ENCODE measurements at places on chromosomes 3 and 15.
A peak's percentile ranks its signal among the peaks of the same experiment; 100 is the strongest.

- no peak for DNase-seq
These were observed 603.9 kb upstream of the KCNMB2 start for GRCh38 chr3:177932346-177932745.

DNA sequence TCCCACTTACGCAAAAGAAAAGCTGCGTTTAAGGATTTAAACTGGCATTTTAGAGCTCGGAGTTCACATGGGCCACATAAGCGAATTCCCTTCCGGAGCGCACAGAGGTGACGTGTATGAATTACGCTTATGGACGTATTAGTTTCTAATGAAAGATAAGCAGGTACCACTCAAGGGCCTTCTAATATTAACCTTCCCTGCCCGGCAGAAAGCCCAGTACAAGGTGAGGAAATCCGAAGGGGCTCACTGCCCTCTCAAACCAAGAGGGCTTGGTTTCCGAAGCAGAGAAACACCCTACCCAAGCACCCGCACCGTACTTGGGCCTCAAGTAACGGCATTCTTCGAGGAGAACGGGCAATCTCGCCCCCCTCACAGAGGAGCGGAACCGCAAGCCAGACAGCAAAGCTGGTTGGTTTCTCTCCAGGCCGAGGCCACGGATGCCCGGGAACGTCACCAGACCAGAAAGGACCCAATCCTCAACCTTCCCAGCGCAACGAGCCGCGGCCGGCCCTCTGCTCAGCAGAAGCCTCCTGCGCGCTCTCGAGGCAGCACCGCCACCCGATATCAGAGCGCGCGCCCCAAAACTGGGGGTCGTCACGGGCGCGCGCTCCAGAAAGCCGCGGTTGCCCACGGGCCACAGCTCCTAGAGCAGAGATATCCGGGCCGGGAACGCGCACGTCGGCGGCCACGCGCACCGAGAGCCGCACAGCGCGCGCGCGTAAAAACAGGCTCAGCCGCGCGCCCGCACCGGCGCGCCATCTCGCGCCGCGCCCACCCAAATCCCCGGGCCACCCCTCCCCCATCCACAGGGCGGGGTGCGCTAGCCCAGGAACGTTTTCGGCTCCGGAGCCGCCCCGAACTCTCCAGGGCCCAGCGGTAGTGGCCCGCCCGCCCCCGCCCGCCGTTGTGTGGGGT, 676 bp downstream of the QRICH1 start:
- peak; percentile 61 for DNase-seq

GRCh38 chr3:37479981-37480380, 305.6 kb upstream of the LRRFIP2 start:
- no peak for DNase-seq

- DNase-seq, result no peak
These were observed 17.3 kb upstream of the TRPC1 start for GRCh38 chr3:142706321-142707127.

DNA sequence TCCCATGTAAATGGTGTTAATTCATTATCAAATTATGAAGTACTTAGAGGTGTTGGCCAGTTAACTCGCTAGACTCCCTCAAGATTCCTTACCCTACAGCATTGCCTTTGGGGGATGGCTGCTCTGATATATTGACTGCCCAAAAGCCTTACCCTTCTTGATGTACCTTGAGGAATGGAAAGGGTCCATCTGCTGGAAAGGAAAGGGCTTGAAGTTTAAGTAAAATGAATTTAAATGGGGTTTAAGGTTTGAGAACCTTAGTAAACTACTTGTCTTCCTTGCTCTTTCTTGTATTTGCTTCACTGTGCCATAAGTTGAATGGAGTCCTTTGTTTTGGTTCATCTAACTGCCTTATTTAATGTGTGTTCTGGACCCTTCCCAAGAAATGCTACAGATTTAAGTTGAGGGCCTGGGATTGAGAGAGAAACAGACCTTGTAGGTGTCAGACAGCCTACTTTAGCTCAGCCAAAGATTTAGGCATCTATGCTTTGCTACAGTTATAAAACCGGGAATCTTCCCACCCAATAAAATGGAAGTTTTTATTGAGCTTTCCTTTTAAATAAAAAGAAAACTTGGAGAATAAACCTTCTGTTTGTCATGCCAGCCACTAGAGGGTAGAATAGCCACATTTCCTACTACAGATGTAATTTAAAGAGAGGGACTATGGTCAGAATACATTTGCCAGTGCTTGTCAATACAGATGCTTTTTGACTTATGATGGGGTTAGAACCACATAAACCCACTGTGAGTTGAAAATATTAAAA, 25.3 kb downstream of the CMSS1 start:
- peak; percentile 48 for DNase-seq

- DNase-seq, result no peak
These were observed 277.6 kb upstream of the CFAP20DC start for GRCh38 chr3:59327376-59327808.

DNA sequence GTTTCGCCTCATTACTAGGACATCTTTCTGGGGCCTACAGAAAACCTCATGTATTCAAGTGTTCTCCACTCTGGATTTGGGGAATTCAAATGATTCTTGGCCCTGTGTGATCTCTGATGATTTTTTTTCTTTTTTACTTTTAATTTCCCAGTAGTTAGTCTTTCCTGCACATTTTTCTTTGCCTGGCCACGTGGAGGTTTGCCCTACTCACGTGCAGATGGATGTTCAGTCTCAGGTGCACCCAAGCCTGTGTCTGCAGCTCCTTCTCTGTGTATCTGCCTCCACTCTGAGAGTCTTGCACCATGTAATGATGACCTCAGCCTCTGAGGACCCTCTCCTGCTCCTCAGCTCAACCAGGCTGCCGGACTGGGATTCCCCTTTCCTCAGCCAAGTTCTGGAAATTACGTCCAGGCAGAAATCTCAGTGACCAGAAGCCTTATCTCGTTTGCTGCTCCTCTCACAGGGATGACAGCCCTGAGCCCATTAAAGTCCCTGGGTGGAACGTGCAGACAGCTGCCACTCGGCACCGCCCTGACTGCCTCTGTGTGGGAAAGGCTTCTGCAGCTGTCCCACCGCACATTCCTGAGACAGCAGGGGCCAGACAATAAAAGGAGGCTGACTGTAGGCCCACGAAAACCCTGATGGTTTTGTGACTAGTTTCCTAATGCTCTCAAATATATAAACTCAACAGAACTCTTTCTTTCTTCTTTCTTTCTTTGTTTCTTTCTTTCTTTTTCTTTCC, 31.4 kb upstream of the GABRB3 start:
- DNase-seq, result no peak

- DNase-seq, result no peak
These were observed 151.6 kb downstream of the FNDC3B start for GRCh38 chr3:172190980-172191379.

DNA sequence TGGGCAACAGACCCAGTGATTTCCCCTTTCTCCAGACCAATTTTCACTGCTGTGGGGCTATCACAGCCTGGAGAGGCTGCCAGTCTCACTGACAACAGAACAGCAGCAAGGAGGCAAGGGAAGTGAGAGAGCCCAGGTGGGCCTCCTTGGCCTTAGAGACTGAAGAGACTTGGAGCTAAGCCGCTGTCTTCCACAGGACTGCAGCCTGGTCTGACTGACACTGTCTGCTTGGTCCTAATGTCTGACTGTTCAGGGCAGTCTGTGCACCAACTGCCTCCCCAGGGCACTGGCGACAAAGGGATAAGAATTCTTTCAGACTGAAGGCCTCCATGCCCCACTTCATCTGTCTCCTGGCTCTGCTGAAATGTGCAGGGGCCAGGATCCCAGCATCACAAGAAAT, 11.5 kb downstream of the POMGNT2 start:
- DNase-seq, result no peak

DNA sequence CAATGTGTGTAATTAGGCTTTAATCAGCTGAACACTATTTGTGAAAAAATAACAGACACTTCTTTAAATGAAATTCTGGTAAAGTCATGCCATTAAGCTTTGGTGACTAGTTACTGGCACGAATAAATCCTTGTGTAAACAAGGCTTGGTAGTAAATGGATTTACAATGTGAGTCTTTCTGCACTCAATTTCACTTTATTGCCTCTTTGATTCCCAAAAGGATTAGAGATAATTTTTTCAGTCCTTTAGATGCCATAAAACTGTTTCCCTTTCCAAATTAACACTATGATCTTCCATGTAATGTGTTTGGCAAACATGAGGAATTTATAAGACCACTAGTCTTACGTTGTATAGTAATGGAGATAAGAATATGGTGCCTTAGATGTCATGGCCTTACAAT, 339.5 kb upstream of the DNAJC19 start:
- DNase-seq, result no peak

DNA sequence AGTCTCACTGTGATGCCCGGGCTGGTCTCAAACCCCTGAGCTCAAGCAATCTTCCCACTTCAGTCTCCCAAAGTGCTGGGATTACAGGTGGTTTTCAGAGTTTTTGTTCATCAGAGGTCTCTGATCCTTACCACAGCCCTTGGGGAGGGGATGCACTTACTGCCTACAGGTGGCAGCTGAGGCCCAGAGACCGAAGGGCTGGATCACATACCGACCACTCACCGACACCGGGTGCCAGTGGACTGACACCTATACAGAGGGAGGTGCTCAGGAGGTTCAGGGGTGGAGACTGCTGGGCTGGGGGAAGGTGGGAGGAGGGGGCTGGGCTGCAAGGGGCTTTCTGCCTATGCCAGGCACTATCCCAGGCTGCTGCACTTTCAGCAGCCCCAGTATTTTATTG, 19.5 kb downstream of the DUSP7 start:
- DNase-seq, result no peak

- no peak for DNase-seq
These were observed 436.6 kb downstream of the SOX2 start for GRCh38 chr3:182148360-182148759.

All from inflammatory macrophage treated with lipopolysaccharide for 1 hour (primary cell).